SW 1271 (cell line): ENCODE measurements at places on chromosomes 1 and 21.

DNA sequence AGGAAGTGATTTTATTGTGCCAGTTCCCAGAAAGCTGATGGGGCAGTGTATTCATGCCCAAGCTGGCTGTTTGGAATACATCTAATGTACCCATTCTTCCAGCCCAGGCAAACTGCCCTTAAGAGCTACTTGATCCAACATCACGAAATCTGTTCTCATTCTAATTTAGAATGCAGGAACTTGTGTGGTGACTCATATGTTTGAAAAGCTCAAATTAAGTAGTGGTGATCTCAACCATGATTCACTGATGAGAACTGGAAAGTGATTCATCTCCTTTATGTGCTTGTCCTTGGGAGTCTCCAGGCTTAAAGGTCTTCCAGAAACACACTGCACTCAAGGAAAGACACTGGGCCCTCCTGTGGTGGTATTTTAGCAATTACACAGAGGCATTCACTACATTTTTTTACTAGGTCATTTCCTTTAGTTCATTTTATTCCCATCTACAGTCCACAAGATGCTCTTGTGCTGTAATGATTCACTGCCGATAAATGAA lies 65.4 kb downstream of the RPE65 start:
- DNase-seq, result peak; percentile 97

DNA sequence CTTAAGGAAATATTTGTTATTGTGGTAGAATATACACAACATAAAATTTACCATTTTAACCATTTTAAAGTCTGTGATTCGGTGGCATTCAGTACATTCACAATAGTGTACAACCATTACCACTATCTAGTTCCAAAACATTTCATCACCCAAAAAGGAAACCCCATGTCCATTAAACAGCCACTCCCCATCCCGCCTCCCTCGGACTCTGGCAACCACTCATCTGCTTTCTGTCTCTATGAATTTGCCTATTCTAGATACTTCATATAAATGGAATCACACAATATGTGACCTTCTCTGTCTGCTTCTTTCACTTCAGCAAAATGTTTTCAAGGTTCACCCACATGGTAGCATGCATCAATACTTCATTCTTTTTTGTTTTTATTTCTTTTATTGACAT lies 51.3 kb downstream of the PTP4A2 start:
- no peak for DNase-seq

DNA sequence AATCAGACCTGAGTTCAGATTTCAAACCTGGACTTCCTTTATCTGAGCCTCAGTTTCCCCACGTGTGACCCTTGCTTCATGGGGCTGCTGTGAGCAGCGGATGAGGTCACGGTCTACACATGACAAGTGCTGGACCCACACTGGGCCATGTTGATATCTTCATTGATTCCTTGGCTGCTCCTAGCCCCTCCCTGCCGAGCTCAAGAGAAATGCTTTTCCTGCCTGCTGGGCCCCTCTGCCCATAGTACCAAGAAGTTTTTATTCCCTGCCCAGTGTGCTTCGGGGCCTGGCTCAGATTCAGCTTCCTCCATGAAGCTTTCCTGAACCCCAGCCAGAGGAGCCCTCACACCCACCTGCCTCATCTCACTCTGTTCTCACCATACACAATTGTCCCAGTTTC lies 181.6 kb downstream of the PTPRU start:
- no peak for DNase-seq

GRCh38 chr1:228933753-228934152 lies 198.5 kb downstream of the RHOU start:
- DNase-seq, result no peak

GRCh38 chr21:33505833-33506232 lies 14.3 kb upstream of the DNAJC28 start:
- no peak for DNase-seq

- no peak for DNase-seq
These were observed 34.8 kb downstream of the ACOT7 start for GRCh38 chr1:6358757-6359201.

GRCh38 chr1:196323869-196324268 lies 284.4 kb downstream of the KCNT2 start:
- DNase-seq, result no peak

- no peak for DNase-seq
These were observed 17.1 kb upstream of the DUSP23 start for GRCh38 chr1:159763686-159764085.

GRCh38 chr1:33791251-33791650 lies 72.6 kb upstream of the HMGB4 start:
- no peak for DNase-seq

DNA sequence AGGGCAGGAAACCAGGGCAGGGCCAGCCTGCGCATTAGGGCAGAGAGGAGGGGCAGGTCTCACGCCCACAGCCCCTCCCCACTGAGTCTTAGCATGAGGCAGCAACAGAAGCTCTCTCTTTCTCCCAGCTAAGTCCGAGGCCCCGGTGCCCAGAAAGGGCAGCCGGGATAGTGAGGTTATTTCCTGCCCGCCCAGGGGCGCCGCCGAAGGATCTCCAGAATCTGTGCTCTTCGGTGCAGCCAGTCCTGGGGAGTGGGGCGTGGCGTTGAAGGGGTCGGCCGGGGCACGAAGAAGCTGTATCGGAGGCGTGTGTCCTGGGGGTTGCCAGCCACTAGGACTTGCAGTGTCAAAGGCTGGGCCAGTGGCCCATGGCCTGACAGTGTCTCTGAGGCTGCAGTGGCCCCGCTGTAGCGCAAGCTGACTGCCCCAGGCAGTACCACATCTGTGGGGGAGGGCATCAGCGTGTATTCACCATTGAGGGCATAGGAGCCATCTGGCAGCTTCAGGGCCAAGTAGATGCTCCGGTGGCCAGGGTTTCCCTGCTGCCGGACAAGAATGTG lies 7.8 kb downstream of the ADAMTS4 start:
- DNase-seq, result no peak

- no peak for DNase-seq
These were observed 66.5 kb downstream of the TSEN15 start for GRCh38 chr1:184118046-184118445.

DNA sequence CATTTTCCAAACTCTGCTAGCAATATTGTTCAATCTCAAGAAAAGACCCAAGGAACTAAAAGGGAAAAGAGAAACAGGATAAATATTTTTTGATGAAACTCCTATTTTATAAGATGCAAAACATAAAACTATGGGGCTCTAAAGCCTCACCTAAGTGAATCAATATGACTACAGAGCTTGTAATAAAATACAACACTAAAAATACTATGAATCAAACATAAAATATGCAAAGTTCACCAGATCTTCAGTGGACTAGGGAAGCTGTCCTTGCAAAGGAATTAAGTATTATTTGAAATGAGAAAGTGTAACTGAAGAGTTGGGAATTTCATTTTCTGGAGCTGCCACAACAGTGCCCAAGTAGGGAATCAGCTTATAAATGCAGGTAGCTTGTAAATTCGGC lies 124.5 kb downstream of the CRB1 start:
- DNase-seq, result no peak

GRCh38 chr1:23286401-23286800 lies 57.7 kb downstream of the HNRNPR start:
- DNase-seq, result no peak
